ENCODE measurements at places on chromosomes 12 and 14. TPM values are rescaled to one million over a fixed set of nuclear protein-coding genes. Genes with fewer than 3 reads are reported as not detected.

The RAP1B gene
- polyA plus RNA-seq, result 85.7 TPM

The PLXNC1 gene
- polyA plus RNA-seq, result 0.25 TPM

The ANP32D gene
- polyA plus RNA-seq, result not detected

DNA sequence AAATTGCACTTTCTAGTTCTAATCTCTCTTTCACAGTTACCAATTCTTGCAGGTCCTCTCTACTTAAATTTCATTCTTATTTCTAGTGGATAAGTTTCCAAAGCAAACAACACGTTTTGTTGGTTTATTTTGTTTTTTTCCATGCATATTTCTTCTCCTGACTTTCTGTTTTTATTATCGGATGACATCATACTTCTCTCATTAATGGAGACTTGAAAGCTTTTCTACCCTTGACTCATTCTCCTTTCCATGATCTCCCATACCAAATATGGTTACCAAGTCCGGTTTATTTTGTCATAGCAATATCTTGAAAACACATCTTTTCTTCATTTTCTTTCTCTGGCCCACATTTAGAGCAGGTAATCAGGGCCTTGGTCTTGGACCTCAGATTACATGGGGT lies 796.5 kb downstream of the GALC start:
- no peaks in the 10 kb centered on the region for H3K36me3 ChIP-seq
- no peaks in the 10 kb centered on the region for H3K4me1 ChIP-seq
- no peak overlapping the region for H3K27ac ChIP-seq
- no peak for DNase-seq
- no peaks in the 10 kb centered on the region for H3K27me3 ChIP-seq

- no peak overlapping the region for H3K4me3 ChIP-seq
- no peak overlapping the region for H3K27ac ChIP-seq
- H3K36me3 ChIP-seq, result no peaks in the 10 kb centered on the region
These were observed 17.0 kb downstream of the FGD6 start for GRCh38 chr12:95200128-95200894.
